ENCODE measurements at places on chromosomes 2 and 18.

DNA sequence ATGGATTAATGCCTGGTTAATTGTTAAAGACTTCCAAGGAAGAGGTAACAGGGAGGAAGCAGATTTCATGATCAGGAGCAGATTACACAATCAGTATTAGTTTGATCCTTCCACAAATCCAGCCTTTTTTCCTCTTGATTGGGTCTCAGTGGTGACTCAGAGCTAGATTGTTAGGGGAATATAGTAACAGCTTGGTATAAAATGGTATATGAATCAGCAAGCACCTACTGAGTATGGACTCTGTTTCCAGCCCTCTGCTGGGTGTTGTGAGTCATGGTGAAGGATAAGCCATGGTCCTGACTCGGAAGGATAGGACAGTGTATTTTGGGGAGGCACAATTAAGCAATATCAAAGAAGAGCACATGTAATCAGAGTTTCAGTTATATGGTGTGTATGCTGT lies 272.4 kb upstream of the DPP10 start:
- DNase-seq = no peak

- DNase-seq = no peak
Measured at GRCh38 chr2:210756855-210757254, 200.5 kb downstream of the CPS1 start.

DNA sequence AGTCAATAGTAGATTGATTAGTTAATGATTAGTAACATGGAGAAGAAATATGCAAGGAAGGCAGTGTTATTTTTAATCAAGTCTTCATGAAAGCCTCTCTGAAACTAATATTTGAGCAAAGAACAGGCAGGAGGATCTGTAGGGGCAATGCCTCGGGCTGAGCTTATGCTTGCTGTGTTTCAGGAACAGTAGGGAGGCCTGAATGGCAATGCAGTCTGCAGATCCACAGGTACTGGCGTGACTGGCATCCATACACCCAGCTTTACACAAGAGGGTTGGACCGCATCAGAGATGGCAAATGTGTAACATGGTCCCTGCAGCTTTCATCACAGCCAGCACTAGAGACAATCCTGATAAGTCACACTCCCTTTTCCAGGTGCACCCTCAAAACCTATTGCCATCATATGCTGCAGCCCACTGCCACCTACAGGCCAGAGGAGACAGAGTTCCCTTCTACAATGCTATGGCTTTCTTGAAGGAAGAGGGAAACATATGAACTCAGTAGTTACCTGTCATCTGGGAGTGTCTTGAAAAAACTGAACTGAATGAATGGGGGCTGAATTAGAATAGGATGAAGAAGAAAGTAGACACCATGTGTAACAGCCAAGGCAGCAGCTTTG lies 582.4 kb upstream of the RAB6C start:
- DNase-seq = peak; percentile 27

GRCh38 chr2:86223140-86223926 lies 24.1 kb downstream of the MRPL35 start:
- DNase-seq = peak; percentile 57

- no peak for DNase-seq
Measured at GRCh38 chr2:199777916-199778315, 73.1 kb downstream of the FTCDNL1 start.
